Aortic smooth muscle cell (primary cell): ENCODE measurements at places on chromosomes 6 and 20. TPM values are rescaled to one million over a fixed set of nuclear protein-coding genes. Genes with fewer than 3 reads are reported as not detected.

Gene SLC29A1
- total RNA-seq = 19.0 and 19.1 TPM in 2 replicates

Gene SLPI
- 0.66 TPM in 1 of 2 replicates, not detected in the other for total RNA-seq

Gene FNDC1
- total RNA-seq = under 0.01 TPM in 1 of 2 replicates, not detected in the other

Gene ESR1
- total RNA-seq = 3.9 and 5.4 TPM in 2 replicates

Gene SMLR1
- not detected in 2 replicates for total RNA-seq

Gene MAP7
- total RNA-seq = 0.99 and 4.4 TPM in 2 replicates

Gene LRRC1
- 4.6 and 5.6 TPM in 2 replicates for total RNA-seq

Gene MUCL3
- total RNA-seq = not detected in 2 replicates

Gene SLC22A16
- not detected in 2 replicates for total RNA-seq

Gene SLA2
- not detected in 2 replicates for total RNA-seq

Gene OVOL2
- total RNA-seq = not detected in 2 replicates

Gene TRIM31
- total RNA-seq = not detected in 2 replicates

Gene RBCK1
- 54.6 and 60.0 TPM in 2 replicates for total RNA-seq

Gene ANKRD66
- total RNA-seq = not detected in 2 replicates
